Heart right ventricle (tissue), 16 donors: ENCODE measurements at places on chromosomes 4 and X. TPM values are rescaled to one million over a fixed set of nuclear protein-coding genes. Genes with fewer than 3 reads are reported as not detected.

- no peak overlapping the region for H3K27ac ChIP-seq
- no peak for DNase-seq
Observed at GRCh38 chr4:18917689-18918088, 896.1 kb upstream of the LCORL start.

GRCh38 chr4:70993181-70994068 lies at the start of gene DCK:
TSS of gene DCK (plus strand) at chr4:70993649. CDS start at chr4:70993836, 187 bp downstream.
- H3K27ac ChIP-seq, result peak within 1 kb of the TSS; percentile 91
- H3K4me1 ChIP-seq, result peaks cover 23% of the 10 kb centered on the region
- H3K4me3 ChIP-seq, result peak within 1 kb of the TSS; percentile 84
- no peaks in the 10 kb centered on the region for H3K36me3 ChIP-seq
- H3K27me3 ChIP-seq, result no peaks in the 10 kb centered on the region

DNA sequence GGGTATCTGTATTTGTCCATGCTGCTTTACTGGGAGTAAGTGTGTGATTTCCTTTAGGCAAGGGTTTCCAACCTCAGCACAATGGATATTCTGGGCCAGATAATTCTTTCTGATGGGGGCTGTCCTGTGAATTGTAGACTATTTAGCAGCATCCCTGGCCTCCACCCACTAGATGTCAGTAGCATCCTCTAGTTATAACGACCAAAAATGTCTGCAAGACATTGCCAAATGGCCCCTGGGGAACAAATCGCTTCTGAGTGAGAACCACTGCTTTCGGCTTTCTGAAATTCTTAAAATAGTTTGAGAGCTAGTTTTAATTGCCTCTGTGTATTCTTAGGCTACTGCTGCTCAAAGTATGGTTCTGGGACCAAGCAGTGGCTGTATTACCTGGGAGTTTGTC lies 81.2 kb upstream of the GPM6B start:
- no peak overlapping the region for H3K4me3 ChIP-seq
- no peak overlapping the region for H3K27ac ChIP-seq
- H3K27me3 ChIP-seq, result no peaks in the 10 kb centered on the region
- no peaks in the 10 kb centered on the region for H3K4me1 ChIP-seq
- H3K36me3 ChIP-seq, result no peaks in the 10 kb centered on the region

- H3K4me1 ChIP-seq, result peaks cover 9% of the 10 kb centered on the region
- H3K27ac ChIP-seq, result no peak overlapping the region
- H3K4me3 ChIP-seq, result no peak overlapping the region
- DNase-seq, result no peak
- H3K27me3 ChIP-seq, result no peaks in the 10 kb centered on the region
- H3K36me3 ChIP-seq, result no peaks in the 10 kb centered on the region
Observed at GRCh38 chr4:128291096-128291495, 3.5 kb upstream of the PGRMC2 start.

DNA sequence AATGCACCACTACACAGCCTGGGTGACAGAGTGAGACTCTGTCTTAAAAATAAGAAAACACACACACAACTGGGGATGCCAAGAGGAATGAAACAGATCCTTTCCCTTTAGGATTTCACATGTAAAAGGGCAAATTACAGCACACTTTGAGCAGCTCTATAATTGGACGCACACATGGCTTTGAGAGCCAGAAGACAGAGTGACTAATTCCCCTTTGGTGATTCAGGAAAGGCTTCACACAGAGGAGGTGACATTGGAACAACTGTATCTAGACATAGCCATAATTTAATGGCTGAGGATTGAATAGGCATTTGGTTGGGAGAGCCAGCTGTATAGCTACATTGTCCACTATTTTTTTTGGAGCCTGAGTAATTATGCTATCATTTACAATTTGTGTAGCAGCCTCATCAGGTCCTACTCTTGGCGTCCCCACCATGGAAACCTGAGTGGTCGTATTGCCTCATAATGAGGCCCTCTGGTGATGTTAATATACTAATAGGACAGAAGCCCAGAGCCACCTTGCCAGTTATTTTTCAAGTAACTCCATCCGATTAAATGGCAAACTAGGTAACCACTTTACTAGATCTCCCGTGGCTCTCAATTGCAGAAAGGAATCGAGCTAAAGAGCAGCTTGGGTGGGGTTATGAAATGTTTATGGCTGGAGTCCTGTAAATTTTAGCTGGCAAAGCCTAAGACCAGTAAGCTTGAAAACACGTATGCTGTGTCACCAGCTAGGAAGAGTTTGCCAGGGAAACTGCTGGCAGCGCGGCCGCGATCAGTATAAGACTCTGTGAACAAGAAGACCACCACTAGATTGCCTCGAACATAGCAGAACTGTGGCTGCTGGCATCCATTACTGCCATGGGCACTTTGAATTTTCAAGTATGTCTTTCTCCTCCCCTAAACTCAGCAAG lies 8.5 kb upstream of the PPEF1 start:
- H3K4me1 ChIP-seq, result no peaks in the 10 kb centered on the region
- H3K4me3 ChIP-seq, result no peak overlapping the region
- H3K36me3 ChIP-seq, result no peaks in the 10 kb centered on the region
- no peak for DNase-seq

DNA sequence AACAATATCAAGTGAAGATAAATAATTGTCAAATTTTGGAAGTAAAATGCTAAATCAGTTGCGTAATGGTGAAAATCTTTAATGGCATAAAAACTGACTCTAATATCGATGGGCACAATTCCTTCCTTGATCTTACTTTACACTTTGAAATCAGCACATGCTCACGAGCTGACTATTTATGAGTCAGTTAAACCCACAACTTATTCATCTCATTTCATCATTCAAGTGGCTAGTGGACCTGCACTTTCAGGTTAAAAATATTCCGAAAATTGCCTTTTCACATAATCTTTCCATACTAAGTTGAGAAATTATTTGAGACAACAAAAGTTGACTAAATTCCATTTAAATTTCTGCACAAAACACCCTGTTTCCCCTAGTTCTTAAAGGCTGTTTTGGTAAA lies 582.1 kb upstream of the TENM3 start:
- H3K4me1 ChIP-seq, result peaks cover 6% of the 10 kb centered on the region
- no peak for DNase-seq
- H3K36me3 ChIP-seq, result no peaks in the 10 kb centered on the region
- H3K4me3 ChIP-seq, result no peak overlapping the region

GRCh38 chrX:22202251-22202650 lies 70.5 kb upstream of the CBLL2 start:
- no peak overlapping the region for H3K27ac ChIP-seq
- H3K4me1 ChIP-seq, result no peaks in the 10 kb centered on the region
- no peaks in the 10 kb centered on the region for H3K36me3 ChIP-seq
- H3K4me3 ChIP-seq, result no peak overlapping the region
- H3K27me3 ChIP-seq, result peaks cover 24% of the 10 kb centered on the region
- DNase-seq, result no peak

DNA sequence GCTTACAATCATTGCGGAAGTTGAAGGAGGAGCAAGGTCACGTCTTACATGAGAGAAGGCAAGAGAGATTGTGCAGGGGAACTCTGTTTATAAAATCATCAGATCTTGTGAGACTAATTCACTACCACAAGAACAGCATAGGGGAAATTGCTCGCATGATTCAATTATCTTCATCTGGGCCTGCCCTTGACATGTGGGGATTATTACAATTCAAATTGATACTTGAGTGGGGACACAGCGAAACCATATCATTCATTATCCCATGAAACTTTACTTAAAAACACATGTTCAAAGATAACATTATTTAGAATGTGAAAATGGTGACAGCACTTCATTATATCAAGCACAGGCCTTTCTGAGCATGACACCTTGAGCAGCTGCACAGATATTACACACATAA lies 1087.8 kb downstream of the C4orf33 start:
- no peak for DNase-seq
- H3K27me3 ChIP-seq, result no peaks in the 10 kb centered on the region
- no peaks in the 10 kb centered on the region for H3K4me1 ChIP-seq
- no peaks in the 10 kb centered on the region for H3K36me3 ChIP-seq
- no peak overlapping the region for H3K27ac ChIP-seq

The CXCL1 gene
- 1.2 TPM for total RNA-seq

The CHST7 gene
- total RNA-seq, result 9.1 TPM

The NAP1L5 gene
- total RNA-seq, result 3.5 TPM
